GM04504 (cell line): ENCODE measurements at places on chromosomes 4 and X.

- no peak for DNase-seq
Measured at GRCh38 chr4:52051213-52051614, at the start of gene SPATA18. SPATA18 (plus strand) TSS chr4:52051304; CDS start chr4:52051705, 401 bp downstream.

DNA sequence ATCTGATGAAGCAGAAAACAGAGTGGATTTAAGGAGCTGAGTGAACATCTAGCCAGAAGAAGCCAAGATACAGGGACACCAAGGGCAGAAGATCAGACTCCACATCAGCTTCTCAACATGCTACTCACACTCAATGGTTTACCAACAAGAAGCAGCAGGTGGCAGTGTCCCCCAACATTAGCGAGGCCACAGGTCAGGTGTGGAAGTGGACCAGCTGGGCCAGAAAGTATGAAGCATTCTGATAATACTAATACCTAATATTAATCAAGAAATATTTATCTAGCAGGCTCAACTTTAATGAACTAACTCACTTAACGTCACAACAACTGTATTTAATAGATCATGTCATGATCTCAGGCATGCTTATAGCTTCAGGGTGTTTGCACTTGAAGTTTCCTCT is 73.4 kb upstream of the TTC29 start:
- peak; percentile 31 for DNase-seq

DNA sequence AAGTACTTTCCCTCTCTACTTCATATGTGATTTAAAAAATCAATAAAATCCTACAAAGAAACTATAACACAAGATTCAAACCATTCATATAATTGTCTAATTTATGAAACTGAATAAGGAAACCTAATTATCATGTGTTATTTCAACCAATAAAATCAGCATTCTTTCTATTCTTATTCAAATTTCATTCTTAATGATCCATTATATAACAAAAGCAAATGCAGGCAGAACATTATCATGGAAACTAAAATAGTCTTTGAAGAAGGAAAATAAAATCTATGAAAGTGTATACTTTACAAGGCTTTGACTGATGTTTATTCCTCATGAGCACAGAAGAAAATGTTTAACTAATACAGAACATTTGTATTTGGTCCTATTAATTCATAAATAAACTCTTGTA is 47.6 kb downstream of the CNOT6L start:
- DNase-seq = no peak

DNA sequence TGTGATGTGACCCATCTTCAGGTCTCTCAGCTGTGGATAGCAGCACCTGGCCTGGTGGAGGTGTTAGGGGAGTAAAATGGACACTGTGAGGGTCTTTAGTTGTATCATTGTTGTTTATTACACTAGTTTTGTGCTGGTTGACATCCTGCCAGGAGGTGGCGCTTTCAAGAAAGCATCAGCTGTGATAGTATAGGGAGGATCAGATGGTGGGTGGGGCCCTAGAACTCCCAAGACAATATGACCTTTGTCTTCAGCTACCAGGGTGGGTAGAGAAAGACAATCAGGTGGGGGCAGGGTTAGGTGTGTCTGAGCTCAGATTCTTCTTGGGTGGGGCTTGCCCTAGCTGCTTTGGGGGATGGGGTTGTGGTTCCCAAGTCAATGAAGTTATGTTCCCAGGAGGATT is 162.8 kb downstream of the PPP1R2C start:
- no peak for DNase-seq

- no peak for DNase-seq
Measured at GRCh38 chrX:16722481-16722880, 3.1 kb downstream of the SYAP1 start.

DNA sequence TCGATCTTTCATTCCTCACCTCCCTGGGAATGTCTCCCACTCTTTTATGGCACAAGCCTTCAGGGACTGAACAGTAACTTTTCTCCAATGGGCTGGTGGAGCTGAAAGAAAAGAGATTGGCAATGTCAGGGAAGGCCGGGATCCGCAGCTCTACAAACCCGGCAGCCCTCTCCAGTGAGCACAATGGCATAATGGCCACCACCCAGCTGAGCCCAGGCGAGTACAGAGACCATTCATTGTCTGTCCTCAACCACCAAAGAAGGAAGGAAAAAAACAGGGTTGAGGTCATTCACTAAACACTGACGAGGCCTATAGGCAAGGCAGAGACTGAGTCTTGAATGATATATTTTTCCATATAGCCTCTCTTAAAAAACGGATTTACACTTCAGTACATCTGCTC is 3.6 kb downstream of the GEMIN8 start:
- DNase-seq = no peak

DNA sequence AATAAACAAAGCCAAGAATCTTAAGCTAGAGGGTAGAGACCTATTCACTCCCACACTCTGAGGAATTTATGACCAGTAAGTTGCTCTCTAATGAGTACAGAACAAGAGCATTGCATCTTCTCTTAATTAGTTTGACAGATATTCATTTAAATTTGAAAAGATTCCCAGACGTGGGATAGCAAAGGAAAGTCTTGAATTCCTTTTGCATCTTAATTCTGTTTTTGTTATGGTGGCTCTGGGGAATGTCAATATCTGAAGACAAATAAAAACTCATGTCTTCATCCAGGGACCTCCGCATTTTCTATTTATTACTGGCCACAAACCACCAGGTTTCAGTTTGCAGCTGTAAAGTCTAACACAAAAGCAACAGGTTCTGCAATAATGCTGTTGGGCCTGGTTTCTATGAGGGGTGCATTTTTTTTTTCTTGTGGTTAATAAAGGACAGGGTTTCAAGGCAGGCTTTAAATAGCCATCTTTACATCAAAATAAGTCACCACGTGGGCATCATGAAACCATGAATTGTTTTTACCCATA is 172.3 kb downstream of the SHROOM3 start:
- DNase-seq = peak; percentile 94

GRCh38 chrX:68939868-68940267 is 111.0 kb downstream of the EFNB1 start:
- no peak for DNase-seq

DNA sequence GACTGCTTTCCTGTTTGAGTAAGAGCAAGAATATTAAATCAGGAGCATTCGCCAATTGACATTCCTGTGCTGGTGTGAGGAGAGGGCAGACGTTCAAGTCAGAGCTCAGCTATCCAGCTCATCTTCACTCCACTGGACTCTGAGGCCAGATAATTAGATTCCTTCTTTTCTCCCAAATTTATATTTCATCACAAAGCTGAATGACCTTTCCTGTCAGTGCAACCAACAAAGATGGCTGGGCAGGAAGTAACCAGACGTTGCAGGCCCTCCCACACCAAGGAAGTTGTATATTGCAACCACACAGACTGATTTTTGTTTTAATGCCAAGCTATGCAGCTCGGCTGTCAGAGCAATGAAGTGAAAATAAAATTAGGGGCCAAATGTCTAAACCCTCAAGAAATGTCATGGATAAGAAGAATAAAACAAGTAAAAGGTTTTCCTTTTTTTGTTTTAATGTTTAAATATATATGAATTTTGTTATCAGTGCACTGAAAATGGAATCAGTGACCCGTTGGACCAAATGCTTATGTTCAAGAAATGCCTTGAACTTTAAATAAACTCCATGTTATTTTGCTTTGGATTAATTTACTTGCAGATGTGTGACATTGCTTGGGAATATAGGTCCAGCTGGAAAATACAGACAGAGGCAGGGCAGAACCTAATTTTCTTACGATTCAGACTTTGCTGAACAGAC is 578.9 kb upstream of the FAT1 start:
- DNase-seq = no peak

GRCh38 chrX:97740044-97740443 is 856.3 kb downstream of the RPA4 start:
- DNase-seq = no peak

DNA sequence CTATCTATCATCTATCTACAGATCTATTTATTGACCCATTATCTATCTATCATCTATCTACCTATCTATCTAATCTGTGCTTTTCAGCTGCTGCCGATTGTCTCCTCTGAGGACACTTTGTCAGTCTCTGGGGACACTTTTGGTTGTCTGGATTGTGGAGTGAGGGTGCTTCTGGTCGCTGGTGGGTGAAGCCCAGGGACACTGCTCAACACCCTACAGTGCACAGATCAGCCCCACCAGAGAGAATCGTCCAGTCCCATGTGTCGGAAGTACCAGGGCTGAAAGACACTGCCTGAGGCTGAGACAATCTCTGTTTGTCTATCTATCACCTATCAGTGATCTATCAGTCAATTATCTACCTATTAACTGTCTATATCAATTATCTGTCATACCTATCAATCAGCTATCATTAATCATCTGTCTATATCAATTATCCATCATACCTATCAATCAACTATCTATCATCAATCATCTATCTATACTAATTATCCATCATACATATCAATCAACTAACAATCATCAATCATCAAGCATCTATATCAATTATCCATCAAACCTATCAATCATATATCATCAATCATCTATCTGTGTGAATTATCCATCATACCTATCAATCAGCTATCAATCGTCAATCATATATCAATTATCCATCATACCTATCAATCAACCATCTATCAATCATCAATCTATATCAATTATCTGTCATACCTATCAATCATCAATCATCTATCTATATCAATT is 70.0 kb upstream of the PPP2R3B start:
- DNase-seq = no peak

DNA sequence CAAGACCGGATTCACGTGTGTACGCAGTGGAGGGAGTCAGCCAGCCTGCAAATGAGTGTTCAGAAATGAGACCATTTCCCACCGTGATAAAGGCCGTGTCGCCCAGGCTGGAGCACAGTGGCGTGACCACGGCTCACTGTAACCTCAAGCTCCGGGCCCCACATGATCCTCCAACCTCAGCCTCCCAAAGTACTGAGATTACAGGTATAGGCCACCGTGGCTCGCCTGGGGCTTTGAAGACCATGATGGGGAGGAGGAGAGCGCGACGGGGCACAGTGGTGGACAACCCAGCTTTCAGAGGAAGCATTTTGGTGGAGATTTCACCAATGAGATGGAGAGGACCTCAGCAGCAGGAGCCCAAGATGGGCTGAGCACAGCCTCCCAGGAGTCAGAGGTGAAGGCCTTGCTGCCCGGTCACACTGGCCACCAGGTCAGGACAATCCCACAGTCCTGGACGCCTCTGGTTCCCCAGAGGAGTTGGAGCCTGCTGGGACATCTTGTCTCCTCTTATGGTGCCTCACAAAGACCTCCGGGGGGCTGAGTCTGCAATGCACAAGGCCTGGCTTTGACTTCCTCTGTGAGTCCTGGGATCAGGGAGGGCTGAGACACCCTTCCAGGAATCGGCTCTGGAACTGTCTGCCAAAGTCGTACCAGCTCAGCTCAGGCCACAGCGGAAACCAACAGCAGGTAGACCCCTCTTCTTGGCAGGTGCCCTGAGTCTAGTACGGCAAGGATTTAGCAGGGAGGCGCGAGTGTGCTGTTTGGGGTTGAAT is 22.4 kb upstream of the MXD4 start:
- no peak for DNase-seq

- DNase-seq = no peak
Measured at GRCh38 chr4:2927016-2927695, 36.0 kb downstream of the NOP14 start.

GRCh38 chr4:123340381-123340701 is 56.3 kb upstream of the SPRY1 start:
- DNase-seq = peak; percentile 61

DNA sequence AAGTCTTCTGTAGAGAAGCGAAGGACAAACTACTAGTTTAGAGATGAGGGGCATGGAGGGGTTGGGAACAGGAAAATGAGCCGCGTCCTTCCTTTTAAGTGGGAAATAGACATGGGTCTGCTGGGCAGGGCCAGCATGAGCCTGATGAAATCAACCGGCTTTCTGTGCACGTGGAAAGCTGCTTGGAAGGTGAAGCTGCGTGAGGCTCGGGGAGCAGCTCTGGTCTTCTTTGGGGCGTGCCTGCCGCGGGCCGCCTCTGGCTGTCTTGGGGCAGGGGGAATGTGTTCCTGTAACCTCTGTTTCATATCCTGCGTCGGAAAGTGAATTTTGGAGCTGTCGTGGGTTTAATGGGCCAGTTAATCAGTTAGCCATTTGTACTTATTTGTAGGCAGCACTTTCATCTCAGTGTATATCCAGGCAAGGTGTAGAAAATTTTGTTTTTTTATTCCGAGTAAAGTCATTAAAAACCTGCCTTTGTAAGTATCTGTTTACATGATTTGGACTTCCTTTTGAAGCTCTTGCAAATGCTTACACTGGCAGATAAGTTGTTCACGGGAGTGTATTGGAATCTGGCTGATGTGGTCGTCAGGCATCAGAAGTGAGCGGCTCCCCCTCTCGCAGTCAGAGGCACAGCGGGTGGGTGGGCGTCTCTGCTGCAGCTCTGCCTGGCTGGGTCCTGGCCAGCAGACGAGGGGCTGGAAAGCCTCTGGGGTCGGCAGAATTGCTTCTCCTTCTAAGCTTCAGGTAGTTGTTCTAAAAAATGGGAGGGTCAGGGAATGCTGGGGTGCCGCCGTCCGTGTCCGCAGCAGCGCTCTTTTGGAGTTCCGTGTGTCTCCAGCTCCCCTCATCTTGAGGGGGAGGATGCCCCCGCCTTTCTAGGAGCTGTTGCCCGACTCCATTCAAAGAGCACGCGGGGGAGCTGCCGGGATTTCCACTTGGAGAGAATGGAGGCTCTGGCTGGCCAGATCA is 70.5 kb upstream of the HGFAC start:
- no peak for DNase-seq

DNA sequence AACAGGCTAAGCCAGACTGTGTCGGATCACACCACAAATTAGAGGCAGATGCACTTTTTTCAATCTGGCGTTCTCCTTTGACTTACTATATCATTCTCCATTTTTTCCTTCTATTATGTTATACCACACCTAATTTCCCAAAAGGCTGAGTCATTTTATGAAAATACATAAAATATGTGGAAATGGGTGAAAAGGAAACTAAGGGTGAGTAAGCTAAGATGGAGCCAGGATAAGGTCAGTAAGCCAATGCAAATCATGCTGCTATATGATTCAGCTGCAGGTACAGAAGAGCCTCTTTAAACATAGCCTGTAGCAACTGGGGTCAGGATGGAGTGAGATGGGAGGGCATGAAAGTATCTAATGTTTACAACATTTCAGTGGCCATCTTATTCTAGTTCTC is 94.0 kb upstream of the TEX13A start:
- DNase-seq = no peak

- no peak for DNase-seq
Measured at GRCh38 chrX:111270339-111270738, at the start of gene CAPN6. CAPN6 (minus strand) TSS chrX:111270483; CDS start chrX:111263936, 6,547 bp downstream.

- no peak for DNase-seq
Measured at GRCh38 chrX:34805951-34806350, 136.6 kb upstream of the FAM47B start.

GRCh38 chrX:15349046-15349445 is 13.7 kb upstream of the PIGA start:
- peak; percentile 38 for DNase-seq

GRCh38 chr4:92969650-92970379 is 666.0 kb downstream of the GRID2 start:
- DNase-seq = peak; percentile 63

DNA sequence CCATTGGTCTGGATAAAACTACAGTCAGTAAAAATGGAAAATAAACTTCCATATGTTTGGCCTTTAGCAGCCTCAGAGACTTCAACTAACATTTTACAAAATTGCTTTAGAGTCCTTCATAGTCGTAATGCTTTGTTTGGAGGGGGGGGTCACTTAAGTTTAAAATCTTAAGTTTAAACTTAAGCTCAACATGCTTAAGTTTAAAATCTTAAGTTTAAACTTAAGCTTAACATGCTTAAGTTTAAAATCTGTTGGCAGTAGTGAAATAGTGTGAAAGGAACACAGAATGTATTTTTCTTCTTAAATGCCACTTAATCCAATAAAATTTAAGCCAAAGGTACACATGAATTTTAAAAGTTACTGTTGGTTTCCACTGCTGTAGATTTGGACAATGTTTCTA is 45.9 kb upstream of the UNC5C start:
- no peak for DNase-seq
